ENCODE measurements at places on chromosomes 7 and 10.
A peak's percentile ranks its signal among the peaks of the same experiment; 100 is the strongest.

- peak; percentile 6 for DNase-seq
Measured at GRCh38 chr7:43394441-43395130, 188.3 kb upstream of the STK17A start.

GRCh38 chr7:36469236-36469635 lies 79.6 kb downstream of the ANLN start:
- no peak for DNase-seq

DNA sequence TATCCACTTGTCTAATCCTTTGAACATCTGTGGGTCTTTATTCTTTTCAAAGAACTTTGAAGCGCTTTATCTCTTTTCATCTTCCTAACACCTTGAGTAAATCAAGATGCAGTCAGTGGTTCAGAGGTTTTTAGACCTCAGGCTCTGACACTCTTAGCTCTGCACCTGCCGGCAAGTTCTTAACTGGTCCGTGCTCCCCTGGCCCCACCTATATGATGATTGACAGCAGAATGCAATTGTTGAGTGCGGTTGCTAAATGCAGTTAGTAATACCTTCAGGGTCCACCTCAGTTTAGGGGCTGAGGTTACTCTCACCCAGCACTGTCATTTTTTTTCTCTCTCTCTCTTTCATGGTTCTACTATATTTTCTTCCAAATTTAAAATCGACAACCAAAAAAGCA lies 854.2 kb upstream of the AUTS2 start:
- no peak for DNase-seq

GRCh38 chr7:8228766-8229674 lies 32.9 kb downstream of the ICA1 start:
- no peak for DNase-seq

- no peak for DNase-seq
Measured at GRCh38 chr7:133828906-133829305, 298.2 kb upstream of the LRGUK start.

DNA sequence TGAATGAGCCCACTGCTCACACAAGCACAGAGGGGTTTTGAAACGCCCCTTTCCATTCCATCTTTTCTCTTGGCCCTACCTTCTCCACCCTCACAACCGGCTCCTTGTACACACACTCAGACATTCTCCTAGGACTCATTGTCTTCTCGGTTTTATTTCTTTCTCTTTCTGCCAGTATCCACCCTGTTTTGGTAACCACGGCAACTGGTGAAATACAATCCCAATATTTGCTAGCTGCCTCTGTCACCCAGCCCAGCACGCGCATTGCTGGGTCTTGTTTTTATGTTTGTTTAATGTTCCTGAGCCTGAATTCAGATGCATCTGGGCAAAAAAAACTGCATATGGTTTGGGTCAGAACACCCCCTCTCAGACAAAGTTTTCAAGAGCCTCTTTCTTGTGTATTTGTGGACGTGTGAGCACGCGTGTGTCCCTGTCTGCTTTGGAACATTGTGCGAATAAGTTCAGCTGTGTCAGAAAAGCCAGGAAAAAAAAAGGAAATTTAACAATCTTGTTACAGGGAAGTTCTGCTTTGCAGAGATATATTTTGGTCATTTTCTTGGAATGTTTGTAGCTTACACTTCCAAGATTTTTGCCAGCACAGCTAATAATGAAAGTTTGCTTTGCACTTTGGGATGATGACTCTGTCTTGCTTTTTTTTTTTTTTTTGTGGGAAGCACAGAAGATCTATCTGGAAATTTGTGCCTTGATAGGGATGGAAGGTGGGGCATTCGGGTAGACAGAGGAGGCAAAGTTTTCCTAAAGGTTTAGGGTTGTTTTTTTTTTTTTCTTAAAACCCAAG lies 225.9 kb downstream of the TRIL start:
- peak; percentile 63 for DNase-seq

DNA sequence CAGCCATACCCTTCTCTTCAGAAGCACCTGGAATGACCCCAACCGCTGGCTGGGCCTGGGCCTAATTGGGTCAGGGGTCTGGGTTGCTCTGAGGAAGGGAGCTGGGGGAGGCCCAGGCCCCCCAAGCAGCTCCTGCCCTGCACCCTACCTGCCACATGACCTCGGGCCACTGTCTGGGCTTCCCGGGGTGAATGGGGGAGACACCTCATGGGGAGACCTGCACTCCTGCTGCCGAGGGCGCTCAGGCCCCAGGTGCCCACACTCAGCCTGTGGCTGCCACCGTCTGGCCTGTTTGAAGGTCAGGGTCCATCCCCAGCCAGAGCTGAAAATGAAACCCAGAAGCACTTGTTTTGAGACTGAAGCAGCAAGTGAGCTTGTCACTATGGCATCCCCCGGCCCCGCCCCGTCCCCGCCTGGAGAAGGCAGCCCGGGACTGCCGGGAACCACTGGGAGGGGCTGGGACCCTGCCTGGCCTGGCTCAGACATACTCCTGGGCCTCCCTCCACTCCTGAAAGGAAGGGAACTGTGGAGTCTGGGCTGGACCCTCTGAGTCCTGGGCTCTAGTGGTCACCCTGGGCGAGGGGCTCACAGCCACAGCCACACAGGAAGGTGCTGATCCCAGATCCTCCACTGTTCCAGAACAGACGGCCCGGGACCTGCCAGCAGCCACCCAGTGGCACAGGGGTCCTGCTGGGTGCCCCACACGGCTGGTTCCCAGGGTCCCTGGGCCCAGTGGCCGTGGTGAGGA lies 7.4 kb upstream of the MICALL2 start:
- DNase-seq = peak; percentile 48

GRCh38 chr10:14325325-14325955 lies 5.3 kb downstream of the FRMD4A start:
- peak; percentile 5 for DNase-seq

DNA sequence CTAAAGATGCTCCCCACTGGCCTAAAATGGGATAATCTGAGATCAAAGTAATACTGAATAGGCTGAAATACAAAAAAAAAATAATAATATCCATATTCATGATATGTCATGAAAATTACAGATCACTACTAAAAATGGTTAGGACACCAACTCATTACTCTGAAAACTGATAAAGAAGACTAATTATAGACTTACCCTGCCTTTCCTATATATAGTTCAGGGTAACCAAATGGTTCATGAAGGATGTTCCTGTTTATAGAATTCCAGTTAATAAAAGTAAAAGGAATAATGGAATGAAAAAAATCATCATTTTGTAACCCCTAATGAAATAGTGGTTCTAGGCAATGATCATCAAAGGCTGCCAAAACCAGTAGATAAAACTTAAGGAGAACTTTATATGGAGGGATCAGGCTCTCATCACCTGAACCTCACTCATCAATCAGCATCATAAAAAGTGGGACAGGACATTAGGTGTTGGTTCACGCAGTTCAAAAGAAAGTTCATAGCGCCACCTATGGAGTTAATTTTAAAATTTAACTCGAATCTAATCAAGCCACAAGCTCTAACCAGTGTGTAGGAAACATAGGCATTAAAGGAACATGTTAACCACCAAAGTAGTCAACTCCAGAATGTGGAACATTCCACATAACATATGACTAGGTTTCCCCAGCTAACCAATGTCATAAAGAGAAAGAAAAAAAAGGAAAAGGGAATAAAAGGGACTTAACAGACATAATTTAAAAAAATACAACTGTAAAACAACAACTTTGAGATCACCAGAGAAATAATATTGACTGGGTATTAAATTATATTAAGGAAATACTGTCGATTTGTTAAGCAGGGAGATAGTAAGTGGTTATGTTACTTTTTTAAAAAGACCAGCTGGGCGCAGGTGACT lies 35.7 kb downstream of the P4HA1 start:
- DNase-seq = peak; percentile 37

DNA sequence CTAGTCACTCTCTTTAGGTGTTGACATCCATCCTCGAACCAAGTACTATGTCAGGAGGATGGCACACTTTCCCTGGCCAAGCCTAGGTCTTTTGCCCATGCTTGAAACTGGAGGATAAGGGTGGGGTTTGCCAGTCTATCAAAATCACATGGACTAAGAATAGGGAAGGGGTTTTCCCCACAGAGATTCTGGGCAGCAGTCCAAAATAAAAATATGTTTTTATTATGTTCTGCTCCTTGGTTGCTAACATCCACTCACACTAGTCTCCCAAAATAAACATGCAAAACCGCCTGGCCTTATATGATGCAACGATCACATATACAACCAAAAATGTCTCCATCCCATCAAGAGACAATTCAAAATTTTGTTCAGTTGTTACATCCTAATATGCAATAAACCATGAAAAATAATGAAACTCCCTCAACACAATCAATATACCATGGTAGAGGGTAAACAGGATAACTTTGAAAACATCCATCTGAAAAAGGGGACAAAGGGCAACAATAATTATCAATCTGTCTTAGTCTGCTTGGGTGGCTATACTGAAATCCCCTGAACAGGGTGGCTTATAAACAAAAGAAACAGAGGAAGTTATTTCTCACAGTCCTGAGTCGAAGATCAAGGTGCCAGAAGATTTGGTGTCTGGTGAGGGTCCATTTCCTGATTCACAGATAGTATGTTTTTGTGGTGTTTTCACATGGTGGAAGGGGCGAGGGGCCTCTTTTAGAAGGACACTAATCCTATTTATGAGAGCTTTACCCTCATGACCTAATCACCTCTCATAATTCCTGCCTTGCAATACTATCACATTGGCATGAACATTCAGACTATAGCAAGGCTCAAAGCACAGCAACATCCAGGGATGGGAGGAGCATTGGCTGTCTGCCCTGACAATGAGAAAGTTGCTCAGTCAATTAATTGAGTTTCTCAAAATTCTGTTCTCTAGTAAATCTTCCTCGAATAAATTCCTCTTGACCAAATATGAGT lies 159.3 kb downstream of the ETV1 start:
- peak; percentile 80 for DNase-seq

DNA sequence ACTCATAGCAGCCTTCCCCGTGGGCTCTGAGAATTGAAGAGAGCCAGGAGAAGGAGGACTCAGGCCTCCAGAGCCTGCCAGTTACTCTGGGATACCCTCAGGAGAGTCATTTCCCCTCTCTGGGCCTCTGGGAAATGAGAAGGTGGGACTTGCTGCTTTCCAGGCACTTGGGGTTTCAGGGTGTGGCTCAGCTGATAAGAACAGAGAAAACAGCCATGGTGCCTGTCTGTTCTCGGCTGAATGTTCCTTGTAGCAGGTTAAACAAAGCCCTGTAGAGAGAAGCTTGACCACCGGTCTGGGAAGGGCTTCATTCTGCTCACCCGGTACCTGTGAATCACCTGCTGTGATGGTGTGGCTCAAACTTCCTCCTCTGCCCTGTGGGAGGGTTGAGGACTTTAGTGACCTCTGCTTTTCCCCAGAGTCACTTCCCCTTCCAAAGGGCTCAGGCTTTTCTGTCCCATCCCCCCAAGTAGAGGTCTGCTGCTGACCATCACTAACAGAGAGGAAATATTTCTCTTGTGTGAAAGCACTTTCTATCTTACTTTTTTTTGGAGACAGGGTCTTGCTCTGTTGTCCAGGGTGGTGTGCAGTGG lies 212.4 kb upstream of the GALNT17 start:
- DNase-seq = no peak

DNA sequence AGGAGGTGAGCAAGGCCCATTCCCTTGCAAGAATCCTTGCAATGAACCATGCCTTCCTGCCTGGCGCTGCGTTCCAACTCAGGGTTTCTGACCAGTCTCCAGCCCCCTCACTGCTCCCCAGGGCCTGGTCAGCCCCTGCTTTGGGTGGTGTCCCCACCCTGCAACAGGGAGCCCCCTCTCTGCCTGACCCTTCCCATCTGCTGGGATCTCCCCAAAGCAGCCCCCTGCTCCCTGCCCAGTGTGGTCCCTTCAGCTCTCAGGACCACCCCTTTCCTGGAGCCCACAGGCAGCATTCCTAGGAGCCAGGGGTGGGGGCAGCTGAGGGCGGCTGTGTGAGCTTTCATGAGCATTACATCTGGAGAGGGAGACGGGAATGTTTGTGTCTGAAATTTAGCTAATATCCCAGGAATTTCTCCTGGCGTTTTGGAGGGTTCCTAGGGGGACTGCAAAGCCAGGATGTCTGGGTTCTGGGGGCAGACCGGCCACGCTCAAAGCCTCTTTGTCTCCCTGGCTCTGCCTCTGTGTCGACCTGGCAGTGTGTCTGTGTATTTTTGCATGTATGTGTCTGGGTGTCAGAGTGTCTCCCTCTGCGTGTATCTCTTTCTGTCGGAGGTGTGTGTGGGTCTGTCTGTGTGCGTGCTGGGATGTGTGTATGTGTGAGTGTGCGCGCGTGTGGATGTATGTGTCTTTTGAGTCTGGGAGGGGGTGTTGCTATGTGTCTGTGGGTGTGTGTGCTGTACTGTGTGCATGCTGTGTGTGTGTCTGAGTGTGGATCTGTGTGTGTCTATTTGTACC lies 300.5 kb upstream of the ZMIZ1 start:
- peak; percentile 59 for DNase-seq

GRCh38 chr10:73810358-73810734 lies 1.1 kb downstream of the NDST2 start:
- no peak for DNase-seq

- no peak for DNase-seq
Measured at GRCh38 chr10:601660-601963, 87.9 kb downstream of the DIP2C start.

DNA sequence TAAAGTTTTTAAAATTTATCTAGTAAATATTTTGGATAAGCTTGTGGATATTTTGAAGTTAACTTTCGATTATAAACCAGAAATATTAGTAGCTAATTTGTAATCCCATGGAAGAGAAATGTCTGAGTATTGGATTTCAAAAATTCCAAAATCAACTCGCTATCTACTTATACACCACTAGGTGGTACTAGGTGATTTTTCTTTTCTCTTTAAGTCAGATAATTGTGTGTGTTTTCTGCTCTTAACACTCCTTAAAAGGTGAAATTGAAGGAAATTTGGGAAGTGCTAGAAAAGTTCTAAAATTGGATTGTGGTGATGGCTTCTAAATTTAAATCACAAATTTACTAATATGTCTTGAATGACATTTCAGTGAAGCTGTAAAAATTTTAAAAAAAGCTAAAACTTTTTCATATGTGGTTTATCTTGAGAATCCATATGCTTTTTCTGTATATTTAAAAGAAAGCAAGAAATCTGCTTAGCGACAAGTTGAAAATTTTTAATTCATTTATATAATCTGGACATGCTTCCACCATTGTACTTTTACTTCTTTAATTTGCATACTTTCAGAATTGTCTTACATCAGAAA lies 90.2 kb downstream of the IPMK start:
- peak; percentile 31 for DNase-seq

GRCh38 chr10:3123571-3124411 lies 48.8 kb downstream of the PITRM1 start:
- DNase-seq = no peak

- DNase-seq = peak; percentile 10
Measured at GRCh38 chr7:155961241-155962190, 149.3 kb upstream of the SHH start.

GRCh38 chr10:14396411-14397048 lies 65.8 kb upstream of the FRMD4A start:
- DNase-seq = no peak

GRCh38 chr7:90681336-90682022 lies 85.4 kb downstream of the CDK14 start:
- peak; percentile 48 for DNase-seq

DNA sequence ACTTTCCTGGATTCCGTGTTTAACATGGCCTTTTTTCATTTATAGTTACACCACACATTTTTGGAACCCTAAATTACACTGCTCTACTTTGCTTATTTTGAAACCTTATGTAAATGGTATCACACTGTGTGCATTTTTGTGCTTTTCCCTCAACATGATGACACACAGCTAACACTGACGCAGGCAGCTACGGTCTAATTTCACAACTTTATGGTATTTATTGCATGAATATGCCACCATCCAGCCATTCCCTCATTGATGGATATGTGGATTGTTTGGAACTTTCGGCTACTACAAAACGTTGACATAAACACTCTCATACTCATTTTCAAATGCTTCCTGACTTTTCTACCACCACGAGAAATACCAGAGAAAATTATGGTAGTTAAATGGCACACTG lies 6.9 kb downstream of the PAPOLB start:
- DNase-seq = no peak
